HuH-7.5 (cell line): ENCODE measurements at places on chromosomes 3 and 15.

DNA sequence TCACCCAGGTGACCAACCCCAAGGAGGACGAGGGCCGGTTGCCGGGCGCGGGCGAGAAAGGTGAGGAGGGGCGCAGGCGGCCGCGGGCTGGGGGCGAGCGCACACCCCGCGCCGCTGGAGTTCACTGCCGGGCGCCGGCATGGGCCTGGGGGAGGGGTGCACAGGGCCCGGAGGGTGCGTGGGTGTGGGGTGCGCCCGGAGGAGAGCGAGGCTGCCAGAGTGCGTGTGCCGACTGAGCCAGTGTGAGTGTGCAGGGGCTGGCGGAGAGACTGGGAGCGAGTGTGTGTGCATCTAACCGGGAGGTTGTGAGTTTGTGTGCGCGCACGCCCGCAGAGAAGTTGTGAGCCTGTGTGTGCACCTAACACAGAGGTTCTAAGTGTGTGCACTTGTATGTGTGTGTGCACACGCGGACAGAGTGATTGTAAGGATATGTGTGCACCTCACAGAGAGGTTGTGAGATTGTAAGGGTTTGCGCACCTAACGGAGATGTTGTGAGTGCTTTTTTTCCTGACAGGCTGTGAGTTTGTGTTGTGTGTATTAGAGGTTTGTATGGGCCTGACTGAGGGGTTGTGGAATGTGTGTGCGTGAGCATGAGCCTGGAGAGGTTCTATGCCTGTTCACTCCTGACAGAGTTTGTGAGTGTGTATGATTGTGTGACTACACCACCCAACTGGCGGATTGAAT lies 681 bp downstream of the CTDSPL start:
- DNase-seq = peak; percentile 52

GRCh38 chr3:177177749-177178221 lies 19.5 kb downstream of the TBL1XR1 start:
- DNase-seq = no peak

GRCh38 chr3:129598000-129598381 lies 8.5 kb downstream of the PLXND1 start:
- no peak for DNase-seq

DNA sequence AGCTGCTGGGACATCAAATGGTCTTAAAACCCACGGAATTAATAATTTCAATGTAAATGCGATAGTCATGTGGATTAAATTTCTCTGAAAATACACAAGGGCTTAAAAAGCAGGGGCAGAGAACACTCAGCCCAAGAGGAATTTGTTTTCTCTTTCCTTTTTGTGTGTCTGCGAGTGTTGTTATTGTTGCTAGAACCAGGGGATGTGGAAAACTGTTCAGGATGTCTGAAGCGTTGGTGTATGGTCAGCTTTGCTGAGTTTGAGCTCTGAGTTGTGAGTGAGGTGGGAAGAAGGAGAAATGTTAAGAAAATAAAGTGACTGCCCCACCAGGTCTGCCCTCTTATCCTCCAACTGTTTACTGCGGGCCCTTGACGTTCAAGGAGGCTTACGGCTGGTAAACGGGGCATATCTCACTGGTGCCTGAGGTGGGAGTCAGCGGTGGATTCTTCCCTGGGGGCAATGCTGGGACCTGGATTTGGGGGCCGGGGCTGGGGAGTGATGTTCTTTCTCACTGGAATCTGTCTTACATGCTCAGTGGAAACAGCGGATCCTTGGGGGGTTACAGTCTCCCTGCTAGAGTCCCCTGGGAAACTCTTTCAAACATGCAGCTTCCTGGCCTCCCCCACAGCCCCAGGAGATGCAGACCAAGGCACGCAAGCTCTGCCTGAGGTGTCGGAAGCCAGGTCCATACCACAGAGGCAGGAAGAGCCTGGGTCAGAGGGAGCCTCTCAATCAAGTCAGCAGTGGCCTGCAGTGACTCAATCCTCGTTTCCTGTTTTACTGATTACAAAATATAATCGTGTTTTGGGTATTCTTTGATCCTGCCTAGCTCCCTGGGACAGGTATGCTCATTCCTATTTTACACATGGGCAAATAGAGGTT lies 41.8 kb downstream of the ITGA11 start:
- DNase-seq = no peak

DNA sequence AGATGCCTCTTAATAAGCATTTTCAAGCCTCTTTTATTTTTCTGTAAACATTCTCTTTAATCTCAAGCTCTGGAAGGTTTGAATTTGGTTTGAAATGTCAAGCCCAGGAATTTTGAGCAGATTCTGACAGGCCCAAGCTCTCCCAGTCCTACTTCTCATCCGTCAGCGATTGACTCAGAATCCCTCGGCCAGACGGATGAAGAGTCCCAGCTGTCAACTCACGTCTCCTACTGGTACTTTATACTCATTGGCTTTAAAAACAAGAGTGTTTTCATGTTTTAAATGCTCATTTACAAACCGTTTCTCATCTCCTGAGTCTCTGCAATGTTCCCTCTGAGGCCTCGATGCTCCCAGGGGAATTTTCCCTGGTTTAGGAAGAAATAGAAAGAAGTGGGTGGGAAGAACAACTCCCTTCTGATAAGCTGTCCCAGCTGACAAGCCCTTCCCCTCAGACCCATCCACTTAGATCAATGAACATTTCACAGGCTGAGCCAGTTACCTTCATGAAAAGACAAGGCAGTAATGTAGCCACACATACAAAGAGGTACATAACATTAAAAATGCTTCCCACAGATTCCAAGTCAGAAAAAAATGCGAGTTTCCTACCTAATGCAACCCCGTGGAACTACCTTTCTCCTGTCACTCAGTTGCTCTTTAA lies 478.2 kb upstream of the DPH6 start:
- DNase-seq = no peak

- DNase-seq = no peak
Measured at GRCh38 chr3:132205609-132206008, 111.6 kb upstream of the ACP3 start.

GRCh38 chr15:34031987-34032760 lies 6.8 kb downstream of the AVEN start:
- DNase-seq = no peak

DNA sequence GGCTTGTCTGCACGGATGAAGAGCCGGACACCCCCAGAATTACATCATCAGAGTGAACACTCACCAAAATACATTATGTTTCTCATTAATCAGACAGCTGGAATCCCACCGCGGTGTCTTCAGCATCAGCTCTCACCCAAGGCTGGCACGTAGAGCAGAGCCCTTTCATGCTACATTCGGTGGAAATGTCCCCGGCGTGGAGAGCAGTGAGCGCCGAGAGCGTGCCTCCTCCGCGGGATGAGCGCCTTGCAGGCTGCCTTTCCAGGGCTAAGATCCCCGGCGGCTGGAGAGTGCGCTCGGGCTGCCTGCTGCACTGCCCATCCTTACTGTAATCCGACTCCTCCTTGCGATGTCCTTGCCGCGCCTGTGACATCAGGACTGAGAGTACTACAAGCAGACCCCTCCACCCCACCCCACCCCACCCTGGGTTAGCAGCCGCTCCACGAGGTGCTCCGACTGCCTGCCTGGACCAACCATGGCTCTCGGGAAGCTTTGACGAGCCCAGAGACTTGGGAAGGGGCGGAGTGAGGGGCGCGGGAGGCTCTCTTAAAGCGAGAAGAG lies at the start of gene ZNF385D:
Gene ZNF385D (minus strand): TSS at position 380 of the 561 bp plus-strand sequence. CDS start 294 bp downstream, at position 86.
- DNase-seq = no peak

DNA sequence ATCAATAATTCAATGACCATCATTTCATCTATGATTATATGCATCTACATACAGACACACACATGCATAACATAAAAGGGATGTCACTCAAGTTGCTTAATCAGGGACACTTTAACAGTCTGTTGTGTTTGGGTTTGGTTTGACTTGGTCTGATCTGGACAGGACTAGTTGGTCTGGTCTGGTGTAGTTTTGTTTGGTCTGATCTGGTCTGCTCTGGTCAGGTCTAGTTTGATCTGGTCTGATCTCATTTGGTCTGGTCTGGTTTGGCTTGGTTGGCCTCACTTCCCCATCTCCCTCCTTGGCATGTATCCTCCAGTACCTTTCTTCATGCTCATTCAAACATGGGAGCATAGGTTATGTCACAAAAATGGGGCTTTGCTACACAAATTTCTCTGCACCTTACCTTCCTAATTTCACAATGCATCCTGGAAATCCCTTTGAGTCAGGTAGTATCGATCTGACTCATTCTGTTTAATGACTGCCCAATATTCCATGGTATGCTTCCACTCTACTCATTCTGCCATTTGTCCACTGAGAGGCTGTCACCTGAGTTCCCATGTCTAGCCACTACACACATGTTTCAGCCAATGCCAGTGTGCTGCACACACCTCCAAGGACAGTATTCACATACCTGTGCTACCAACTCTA lies 73.0 kb upstream of the TPM1 start:
- no peak for DNase-seq

DNA sequence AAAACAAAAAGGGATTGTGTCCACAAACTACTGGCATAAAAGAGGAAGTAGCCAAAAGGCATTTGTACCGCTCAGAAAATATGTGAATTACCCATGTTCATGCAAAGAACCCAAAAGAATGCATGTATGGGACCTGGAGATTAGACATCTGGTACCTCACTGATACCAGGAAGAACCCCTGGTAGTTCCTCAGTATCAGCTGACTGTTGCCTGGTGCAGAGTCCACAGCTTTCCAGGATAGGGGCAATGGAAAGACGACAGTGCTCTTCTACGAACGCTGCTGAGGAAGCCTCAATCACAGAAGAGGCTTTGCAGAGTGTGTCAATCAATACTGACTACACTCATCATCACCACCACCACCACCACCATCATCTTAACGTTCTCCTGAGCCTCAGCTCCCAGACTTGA lies 63.3 kb downstream of the ATP8B4 start:
- no peak for DNase-seq

DNA sequence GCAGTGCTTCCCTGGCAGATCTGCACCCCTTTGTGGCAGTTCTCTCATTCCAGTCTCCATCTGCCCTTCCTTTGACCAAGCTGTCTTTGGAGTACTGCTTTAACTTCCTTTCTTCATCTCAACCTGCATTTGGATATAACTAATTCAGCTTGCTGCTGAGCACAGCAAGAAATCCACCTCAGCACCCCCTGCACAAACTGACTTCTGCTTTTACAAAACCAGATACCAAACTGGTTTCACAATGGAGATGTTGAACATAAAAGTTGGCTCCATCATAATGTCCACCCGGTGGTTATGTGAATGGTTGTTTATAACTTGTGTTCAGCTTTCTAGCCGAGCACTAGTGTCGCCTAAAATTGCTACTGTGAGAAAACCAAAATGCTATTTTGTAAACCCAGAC lies 341.1 kb upstream of the SEMA6D start:
- no peak for DNase-seq

- no peak for DNase-seq
Measured at GRCh38 chr15:51708013-51708412, 26.7 kb downstream of the SCG3 start.

- no peak for DNase-seq
Measured at GRCh38 chr3:106482451-106482850, 613.6 kb upstream of the CBLB start.

DNA sequence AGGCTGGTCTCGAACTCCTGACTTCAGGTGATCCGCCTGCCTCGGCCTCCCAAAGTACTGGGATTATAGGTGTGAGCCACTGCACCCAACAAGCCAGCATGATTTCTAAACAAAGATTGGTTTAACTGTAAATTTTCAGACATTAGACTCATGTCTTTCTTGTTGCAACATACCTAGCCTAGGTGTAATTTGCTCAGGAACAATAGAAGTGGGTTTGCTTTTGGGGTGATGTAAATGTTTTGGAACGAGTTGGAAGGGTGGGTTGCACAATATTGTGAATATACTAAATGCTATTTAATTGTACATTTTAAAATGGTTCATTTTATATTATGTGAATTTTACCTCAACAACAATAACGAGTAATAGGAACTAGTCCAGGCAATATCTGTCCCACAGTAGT lies 7.1 kb downstream of the CCR4 start:
- DNase-seq = no peak

- DNase-seq = no peak
Measured at GRCh38 chr15:91228383-91228782, 128.3 kb downstream of the SV2B start.

DNA sequence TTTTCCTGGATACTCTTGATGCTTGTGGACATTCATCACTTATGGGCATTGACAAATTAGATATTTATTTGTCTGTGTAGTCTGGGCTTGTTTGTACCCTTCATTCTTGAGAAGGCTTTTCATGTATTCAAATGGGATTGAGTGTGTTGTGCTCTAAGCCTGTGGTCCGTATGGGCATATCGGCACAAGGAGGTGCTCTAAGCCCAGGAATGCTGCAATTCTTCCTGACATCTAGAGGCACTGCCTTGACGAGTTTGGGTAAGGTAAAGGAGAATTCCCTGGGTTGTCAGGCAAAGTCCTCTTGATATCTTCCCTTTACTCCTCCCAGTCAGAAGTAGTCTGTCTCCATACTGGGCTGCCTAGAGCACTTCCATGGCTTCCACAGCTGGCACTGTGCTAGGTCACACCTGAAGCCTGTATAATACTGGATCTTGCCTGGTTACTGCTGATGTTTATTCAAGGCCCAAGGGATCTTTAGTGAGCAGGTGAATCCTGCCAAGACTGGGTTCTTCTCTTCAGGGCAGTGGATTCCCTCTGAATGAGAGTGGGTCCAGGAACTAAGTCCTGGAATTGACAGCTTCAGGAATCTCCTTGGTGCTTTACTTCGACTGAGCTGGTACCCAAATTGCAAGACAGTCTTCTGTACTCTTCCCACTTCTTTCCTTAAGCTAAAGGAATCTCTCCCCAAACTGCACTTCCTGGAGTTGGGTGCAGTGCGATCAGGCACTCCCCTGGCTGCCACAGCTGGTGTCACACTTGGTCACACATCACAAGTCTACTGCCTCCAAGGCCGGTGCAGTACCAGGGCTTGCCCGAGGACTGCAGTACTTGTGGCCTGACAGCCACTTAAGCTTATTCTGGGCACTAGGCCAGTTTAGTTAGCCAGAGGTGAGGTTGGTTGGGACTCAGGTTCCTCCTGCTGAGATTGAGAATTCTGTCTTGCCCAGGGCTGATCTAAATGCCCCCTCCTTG lies 46.0 kb downstream of the GALK2 start:
- no peak for DNase-seq

GRCh38 chr3:189040656-189041335 lies 131.0 kb upstream of the TPRG1 start:
- no peak for DNase-seq

- DNase-seq = no peak
Measured at GRCh38 chr3:159540882-159541495, 447.6 kb upstream of the IL12A start.

DNA sequence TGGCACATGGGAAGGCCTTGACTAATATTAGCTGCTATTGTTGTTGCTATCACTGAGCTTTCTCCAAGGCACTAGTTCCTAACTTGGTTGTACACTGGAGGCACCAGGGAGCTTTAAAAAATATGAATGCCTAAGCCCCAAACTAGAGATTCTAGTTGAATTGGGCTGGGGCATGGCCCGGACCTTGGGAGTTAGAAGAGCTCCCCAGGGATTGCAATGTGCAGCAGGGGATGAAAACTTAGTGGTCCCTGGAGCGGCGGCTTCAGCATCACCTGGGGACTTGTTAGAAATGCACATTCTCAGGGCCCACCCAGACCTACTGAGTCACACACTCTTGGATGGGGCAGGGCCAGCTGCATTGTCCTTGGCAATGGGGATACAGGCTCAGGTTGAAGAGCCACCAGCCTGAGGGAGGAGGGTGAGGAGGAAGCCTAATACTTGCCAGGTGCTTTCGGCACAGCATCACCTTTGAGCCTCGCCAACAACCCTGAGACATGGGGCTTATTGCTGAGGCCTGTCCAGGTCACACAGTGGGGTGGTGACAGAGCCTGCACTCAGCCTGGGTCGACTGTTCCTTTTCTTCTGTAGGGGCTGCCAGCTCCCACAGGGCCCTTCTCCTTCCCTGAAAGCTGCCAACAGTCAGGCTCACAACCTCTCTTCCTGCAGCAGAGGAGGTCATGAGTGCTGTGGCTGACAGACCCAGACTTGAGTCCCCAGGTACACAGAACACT lies 84.5 kb downstream of the ATP2B2 start:
- no peak for DNase-seq
